ENCODE measurements at places on chromosomes 1 and 21.

- DNase-seq = no peak
Observed at GRCh38 chr21:45875416-45875760, 106.2 kb upstream of the COL6A1 start.

GRCh38 chr1:6646499-6647148, 22.0 kb downstream of the THAP3 start:
- peak; percentile 34 for DNase-seq

DNA sequence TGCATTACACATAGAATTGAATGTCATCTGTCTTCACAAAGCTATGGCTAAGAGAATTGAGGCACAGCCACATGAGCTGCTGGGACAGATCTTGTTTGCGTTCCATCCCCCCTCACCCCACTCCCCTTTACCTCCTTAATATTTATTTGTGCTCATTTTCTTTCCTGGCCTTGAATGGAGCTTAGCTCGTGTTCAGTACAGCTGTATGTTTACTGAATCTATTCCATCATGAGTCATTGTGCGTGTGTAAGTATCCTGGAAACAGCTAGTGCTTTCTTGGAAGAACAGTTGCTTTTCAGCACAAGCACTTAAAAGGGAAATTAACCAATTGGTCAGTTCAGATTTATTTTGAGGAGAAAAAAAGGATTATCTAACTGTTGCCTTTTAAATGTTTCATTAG, 14.7 kb downstream of the PROX1 start:
- peak; percentile 79 for DNase-seq

- no peak for DNase-seq
Observed at GRCh38 chr1:37746806-37747205, 18.1 kb downstream of the EPHA10 start.

DNA sequence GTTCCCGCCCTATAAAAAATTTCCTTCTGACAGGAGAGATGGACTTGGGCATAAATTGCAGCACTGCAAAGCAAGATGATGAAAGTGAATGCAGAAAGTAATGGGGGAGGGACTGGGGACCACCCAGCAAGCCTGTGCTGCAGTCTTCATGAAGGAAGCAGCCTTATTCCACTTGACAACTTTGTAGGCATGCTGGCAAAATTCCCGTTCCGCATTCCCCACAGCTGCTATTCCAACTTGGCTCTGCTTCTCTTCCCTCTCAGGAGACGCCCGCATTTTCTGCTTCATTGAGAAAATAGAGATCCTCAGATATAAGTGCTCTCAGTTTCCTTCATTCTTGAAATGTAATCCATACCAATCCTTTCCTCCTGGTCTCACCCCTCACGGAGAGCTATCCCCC, 2.4 kb downstream of the HMGB4 start:
- DNase-seq = no peak

DNA sequence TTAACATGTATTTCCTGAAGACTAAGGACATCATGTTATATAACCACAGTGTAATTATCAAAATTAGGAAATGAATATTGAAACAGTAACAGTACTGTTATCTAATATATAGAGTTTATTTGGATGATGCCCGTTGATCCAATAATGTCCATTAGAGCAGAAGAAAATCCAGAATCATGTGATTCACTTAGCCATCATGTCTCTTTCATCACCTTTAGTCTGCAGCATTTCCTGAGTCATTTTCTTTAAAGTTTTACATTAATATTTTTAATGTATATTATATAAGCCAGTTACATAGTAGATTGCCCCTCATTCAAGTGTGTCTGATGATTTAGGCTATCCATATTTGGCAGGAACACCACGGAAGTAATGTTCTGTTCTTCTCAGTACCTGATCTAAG, 28.9 kb downstream of the MPZL1 start:
- no peak for DNase-seq

GRCh38 chr1:2148691-2149090, 45.9 kb downstream of the FAAP20 start:
- DNase-seq = no peak

DNA sequence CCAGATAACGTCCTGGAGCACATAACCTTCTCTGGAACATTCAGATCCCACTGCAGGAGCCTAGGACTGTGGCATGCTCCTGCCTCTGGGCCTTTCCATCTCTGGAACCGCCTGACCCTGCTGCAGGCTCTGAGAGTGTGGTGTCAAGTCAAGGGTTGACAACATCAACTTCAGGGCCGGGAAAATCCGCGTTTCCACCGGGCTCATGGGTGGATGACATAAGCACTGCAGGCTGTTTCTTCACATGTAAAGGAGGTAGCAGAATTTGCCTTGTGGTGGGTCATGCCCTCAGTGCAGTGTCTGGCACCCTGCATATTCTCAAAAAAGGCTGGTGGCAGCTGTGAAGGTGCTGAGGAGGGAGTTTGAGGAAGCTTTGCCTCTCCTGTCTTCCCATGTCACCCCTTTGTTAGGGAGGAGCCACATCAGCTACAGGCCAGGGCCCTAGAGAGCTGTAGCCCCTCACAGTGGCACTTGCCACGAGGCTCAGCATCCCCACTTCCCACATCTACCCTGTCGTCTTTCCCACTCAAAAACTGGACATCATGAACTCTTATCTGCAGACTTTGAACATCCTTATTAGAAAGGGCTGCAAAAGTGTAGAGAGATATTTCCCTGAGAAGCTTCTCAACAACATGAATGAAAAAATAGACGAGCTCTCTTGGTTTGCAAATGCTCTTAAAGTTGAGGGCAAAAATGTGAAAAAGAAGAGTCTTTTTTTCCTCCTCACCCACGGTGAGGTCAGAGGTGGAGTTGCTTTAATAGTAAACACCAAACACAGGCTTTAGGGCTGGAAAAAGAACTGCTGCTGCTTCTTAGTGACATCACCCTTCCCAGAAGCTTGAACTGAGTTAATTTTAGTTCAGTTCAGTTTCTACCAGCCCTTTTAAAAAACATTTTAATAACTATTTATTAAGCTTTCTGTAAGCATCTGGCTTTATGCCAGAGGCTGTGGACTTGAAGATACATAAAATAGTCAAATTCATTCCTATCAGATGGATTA, 121.3 kb downstream of the HUNK start:
- no peak for DNase-seq

- DNase-seq = no peak
Observed at GRCh38 chr1:119330466-119331189, 38.0 kb upstream of the HAO2 start.
